MM.1S (cell line): ENCODE measurements at places on chromosomes 4 and X.

- no peak overlapping the region for H3K27ac ChIP-seq
- H3K4me1 ChIP-seq: no peaks in the 10 kb centered on the region
- no peaks in the 10 kb centered on the region for H3K36me3 ChIP-seq
- H3K4me3 ChIP-seq: no peak overlapping the region
- no peaks in the 10 kb centered on the region for H3K27me3 ChIP-seq
- DNase-seq: no peak
These were observed 20.3 kb upstream of the VEGFD start for GRCh38 chrX:15404401-15405096.

GRCh38 chrX:78945186-78945912 lies at the start of gene P2RY10:
Gene P2RY10, plus strand, starts transcription at chrX:78945391. Its CDS starts 15,130 bp downstream, at chrX:78960521.
- H3K27me3 ChIP-seq: no peaks in the 10 kb centered on the region
- peak; percentile 85 for DNase-seq
- H3K27ac ChIP-seq: peak within 1 kb of the TSS; percentile 92
- peaks cover 17% of the 10 kb centered on the region for H3K4me1 ChIP-seq
- H3K4me3 ChIP-seq: peak within 1 kb of the TSS; percentile 67
- H3K36me3 ChIP-seq: no peaks in the 10 kb centered on the region

DNA sequence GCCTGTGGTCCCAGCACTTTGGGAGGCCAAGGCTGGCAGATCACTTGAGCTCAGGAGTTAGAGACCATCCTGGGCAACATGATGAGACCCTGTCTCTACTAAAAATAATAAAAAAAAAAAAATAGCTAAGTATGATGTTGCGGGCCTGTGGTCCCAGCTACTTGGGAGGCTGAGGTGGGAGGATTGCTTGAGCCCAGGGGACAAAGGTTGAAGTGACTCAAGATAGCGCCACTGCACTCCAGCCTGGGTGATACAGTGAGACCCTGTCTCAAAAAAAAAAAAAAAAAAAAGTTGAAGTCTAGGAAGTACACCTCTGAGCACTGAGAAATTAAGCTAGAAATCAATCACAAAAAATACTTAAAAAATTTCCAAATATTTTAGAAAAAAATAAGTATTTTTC lies 86.5 kb downstream of the FRAS1 start:
- no peak overlapping the region for H3K4me3 ChIP-seq
- no peak overlapping the region for H3K27ac ChIP-seq
- no peaks in the 10 kb centered on the region for H3K36me3 ChIP-seq
- DNase-seq: no peak

- no peaks in the 10 kb centered on the region for H3K27me3 ChIP-seq
- DNase-seq: no peak
- H3K4me3 ChIP-seq: no peak overlapping the region
- no peak overlapping the region for H3K27ac ChIP-seq
- H3K4me1 ChIP-seq: no peaks in the 10 kb centered on the region
- H3K36me3 ChIP-seq: no peaks in the 10 kb centered on the region
These were observed 270.5 kb upstream of the GPC4 start for GRCh38 chrX:133685822-133686221.

DNA sequence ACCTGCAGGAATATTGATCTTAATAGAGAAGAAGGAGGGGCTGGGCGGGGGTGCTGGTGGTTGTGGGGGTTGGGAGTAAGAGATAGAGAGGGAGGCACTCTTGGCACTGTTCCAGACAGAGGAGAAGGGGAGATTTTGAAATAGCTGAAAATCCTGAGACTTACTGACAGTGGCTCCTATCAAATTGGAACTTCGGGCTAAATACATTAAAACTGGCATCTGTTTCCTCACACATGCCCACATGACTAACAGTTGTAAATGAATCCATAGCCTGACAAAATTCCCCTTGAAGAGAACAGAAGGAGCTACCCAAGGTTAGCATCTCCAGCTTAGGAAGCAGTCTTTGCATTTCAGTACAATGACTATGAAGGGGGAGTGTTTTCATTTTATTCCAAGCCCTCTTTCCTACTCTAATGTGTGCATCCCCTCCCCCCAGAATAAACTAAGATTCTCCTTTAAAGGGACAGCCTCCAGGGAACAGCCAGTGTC lies 1.4 kb downstream of the DCX start:
- H3K27ac ChIP-seq: no peak overlapping the region
- H3K4me3 ChIP-seq: no peak overlapping the region
- no peaks in the 10 kb centered on the region for H3K4me1 ChIP-seq
